ENCODE measurements at places on chromosomes 11 and 22.
A peak's percentile ranks its signal among the peaks of the same experiment; 100 is the strongest.

DNA sequence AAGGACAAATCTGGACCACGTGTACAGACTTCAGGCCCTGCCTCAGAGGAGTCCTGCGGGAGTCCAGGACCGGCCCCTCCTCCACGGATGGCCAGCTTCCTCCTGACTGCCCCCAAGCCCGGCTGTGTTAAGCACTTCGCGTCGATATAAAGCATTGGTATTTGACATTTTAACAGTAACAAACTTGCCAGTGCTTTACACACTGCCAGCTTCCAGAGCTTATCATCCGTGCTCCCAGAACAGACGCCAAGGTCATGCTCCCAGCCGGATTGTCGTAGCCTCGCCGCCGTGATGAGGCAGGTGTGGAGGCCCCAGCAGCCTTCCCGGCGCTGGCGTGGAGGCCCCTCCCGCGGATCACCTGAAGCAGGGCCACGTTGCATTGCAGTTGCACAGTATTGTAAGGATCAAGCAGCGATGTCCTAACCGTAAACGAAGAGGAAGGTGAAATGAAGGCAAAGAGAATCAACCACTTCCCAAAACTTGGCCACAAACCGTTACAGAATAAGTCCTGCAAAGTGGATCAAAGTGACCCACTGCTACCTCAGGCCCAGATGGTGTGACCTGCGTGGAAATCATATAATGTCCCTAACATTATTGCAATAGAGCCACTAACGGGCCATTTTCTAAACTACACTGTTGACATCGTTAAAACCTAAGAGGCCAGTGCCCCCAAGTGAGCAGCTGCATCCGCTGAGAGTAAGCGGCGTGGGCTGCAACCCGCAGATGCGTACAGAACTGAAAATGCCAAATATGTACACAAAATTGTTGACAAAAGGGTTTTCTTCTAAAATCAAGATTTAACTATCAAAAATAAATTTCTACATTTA, 51.6 kb downstream of the CERK start:
- DNase-seq = no peak

DNA sequence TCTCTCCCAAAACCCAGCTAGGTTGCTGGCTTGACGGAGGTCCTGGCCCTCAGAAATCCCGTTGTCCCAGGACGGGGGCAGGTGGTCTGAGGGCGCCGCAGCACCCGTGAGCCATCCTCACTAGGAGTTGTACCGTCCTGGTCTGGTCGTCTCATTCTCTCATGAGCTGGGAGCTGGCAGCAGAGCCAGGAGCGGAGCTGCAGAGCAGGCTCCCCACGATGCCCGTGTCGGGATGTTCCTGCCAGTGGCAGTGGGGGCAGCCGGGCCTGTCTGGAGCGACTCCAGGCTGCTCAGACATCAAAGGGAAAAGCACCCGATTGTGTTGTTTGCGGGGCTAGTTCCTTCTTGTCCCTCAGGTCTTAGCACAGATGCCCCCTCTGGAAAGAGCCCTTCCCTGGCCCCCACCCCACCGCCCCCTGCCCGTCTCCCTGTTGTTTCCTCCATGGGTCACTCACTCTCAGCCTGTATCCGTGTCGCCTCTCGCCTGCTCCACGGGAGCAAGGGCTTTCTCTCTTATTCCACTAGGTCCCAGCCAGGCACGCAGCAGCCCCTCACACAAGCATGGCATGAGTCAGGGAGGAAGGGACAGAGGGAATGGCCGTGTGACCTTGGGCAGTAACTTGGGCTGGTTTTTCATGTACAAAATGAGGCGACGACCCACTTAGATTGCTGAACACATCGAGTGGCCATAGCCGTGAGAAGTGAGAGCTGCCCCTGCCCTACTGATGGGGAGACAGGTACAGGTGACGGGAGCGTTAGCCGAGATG, 23.2 kb upstream of the MGAT3 start:
- no peak for DNase-seq

DNA sequence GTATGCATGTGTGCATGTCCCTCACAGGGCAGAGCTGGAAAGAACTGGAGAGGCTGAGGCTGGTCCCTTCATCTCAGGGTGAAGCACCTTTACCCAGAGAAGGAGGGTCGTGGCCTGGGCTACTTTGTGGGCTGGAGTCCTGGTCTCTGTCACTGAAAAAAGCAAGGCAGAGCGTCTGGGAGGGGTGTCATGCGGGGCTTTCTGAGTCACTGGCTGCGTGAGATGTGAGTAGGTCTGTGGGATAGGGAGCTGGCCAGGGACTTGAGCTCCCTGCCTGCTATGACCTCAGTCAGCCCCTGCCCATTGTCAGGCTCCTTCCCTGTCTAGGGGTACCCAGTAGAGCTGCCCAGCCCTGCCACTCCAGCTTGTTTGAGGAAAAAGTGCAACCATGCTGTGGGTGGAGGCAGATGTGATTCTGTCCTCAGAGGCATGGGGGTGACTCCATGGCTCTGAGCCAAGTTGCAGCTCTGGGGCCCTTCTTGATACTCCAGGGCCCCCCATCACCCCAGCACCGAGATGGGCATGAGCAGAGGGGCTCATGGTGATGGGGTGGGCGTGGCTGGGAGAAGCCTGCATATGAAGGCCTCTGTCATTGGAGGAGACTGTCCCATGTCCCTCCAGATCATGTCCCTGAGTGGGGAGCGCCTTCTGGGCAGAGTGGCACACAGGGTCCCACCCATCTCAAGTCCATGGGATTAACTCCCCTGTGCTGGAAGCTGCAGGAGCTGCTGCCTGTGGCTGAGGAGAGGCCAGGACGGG, 27.8 kb downstream of the KCNQ1 start:
- no peak for DNase-seq

DNA sequence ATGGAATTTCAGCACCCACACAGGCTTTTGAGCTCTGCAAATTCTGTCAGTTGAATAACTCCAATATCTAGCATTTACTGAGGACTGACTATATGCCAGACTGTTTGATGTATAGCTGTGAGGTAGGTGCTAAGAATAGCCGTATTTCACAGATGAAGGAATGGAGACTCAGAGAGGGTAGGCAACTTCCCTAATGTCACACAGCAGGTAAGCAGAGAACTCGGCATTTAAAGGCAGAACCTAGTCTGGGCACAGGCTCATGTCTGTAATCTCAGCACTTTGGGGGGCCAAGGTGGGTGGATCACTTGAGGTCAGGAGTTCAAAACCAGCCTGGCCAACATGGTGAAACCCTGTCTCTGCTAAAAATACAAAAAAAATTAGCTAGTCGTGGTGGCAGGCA, 184.1 kb downstream of the BCR start:
- no peak for DNase-seq

DNA sequence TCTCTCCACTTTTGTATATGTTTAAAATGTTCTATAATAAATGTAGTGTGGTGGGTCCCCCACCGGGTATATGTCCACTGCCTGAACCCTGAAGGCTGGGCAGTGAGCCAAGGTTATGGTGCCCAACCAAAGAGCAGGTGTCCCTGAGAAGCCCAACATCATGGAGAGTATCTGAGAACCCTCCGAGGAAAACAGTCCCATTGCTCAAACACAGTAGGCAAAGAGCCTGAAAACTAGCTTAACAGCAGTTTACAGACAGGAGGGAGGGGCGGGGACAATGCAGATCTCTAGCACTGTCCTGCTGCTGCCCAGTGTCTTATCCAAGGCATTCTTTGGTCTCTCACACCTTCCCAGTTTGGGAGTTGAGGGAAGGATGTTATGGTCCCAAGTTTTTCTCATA, 91.0 kb downstream of the TMPRSS5 start:
- no peak for DNase-seq

GRCh38 chr11:70490208-70490607, 91.9 kb downstream of the CTTN start:
- DNase-seq = no peak

DNA sequence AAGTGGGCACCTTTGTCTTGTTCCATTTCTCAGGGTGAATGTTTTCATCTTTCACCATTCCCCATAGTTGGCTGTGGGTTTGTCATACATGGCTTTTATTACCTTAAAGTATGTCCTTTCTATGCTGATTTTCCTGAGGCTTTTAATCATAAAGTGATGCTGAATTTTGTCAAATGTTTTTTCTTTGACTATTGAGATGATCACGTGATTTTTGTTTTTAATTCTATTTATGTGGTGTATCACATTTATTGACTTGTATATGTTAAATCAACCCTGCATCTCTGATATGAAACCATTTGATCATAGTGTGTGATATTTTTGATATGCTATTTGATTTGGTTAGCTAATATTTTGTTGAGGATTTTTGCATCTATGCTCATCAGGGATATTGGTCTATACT, 216.4 kb upstream of the FAT3 start:
- DNase-seq = no peak

DNA sequence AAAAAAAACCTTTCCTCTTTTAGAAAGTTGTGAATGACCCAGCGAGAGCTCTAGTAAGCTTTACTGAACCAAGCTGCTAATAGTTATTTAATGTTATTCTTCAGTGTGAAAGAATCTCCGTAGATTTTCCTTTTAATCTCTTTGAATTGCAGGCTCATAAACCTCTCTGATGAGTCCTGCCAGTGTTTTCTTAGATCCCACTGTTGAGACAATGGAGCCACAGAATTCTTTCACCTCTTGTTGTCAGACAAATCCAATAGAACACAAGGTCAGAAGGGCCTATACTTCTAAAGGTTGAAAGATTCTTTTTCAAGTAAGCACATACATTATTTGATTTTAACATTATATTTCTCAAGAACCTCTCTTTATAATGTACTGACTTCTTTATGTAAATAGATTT, 52.2 kb downstream of the DNAJC24 start:
- no peak for DNase-seq

- DNase-seq = no peak
These were observed 2.3 kb downstream of the MYEOV start for GRCh38 chr11:69295995-69296889.

DNA sequence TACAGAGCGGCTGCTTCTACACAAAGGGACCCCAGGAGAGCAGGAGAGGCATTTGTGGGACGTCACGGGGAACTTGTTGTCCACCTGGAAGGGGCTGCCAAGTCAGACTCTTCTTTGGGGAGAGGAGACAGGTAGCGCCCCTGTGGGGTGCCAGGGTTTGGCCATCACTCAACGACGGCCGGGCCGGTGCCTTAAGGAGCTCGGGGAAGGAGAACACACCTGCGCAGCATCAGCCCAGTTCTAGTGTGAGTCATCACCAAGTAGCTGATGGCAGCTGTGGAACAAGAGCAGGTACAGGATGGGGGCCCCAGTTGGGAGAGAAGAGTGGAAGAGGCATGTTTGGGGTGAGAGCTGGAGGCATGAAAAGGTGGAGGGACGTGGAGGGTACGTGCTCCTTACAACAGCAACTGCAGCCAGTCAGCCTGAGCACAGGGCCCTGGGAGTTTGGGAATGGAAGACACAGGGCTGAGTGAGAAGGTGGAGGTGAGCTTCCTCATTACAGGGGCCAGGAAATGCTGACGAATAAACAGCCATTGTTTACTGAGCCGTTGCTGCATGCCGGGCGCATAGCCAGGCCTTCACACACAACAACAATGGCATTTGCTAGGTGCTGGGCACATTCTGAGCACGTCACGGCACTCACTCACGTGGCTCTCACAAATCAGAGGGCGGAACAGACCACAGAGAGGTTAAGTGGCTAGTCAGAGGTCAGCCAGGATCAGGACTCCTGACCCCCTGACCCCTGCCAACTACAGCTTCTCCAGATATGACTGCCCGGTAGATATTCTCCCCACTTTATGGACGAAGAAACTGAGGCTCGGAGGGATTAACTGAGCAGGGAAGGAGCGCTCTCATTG, 29.1 kb upstream of the TP53I11 start:
- DNase-seq = no peak

DNA sequence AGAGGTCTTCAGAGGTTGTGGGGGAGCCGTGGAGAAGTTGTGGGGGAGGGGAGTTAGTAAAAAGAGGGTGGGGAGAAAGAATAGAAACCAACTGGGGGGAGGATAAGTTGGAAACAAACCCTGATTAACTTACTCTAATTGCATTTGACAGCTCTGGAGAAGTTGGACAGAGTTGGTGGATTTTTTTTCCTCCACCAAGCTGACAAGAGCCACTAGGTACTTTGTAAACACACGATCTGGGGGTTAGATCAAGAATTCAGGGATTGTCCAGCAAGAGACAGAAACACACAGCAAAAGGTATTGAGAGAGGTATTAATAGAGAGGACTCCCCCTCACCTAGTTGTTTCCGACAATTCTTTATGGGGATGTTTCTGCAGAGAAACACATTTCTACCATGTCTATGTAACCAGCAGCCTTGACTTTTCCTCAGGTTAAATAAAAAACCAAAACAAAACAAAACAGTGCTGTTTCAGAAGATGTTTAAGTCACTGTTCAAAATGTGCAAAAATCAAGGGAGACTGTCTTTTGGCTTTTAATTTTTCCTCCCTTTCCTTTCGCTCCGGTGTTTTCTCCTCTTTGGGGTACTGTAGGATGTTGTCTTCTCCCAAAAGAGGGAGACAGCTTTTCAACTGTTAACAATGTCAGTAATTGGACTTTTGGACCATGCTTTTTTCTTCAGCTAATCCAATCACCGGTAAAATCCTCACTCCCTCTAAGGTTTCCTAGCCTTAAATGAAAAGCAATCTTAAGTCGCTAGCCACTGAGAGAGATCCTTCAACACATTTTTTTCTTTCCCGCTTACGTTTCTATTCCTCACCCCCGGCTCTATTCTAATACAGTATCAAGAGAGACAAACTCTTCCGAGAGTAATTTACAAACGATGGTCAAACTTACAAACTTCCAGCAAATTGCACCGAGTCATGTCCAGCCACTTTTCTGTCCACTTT, 708 bp downstream of the MAML2 start:
- no peak for DNase-seq

DNA sequence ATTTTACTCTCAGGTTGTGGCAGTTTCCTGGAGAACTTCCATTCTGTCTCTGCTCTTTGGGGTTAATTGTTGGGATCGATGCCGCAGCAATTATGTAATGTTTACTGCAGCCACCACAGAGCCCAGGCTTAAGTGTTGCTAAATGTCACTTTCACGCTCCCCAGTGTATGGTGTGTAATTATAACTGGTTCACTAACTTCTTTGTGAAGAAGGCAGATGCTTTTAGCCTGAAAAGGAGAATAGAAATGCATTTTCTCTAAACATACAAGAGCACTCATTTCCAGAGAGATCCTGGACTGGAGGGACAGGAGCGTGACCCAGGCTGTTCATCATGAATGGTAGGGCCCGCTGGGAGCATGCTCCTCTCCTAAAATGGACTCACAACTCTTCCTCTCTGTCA, 132.2 kb upstream of the PLET1 start:
- no peak for DNase-seq

DNA sequence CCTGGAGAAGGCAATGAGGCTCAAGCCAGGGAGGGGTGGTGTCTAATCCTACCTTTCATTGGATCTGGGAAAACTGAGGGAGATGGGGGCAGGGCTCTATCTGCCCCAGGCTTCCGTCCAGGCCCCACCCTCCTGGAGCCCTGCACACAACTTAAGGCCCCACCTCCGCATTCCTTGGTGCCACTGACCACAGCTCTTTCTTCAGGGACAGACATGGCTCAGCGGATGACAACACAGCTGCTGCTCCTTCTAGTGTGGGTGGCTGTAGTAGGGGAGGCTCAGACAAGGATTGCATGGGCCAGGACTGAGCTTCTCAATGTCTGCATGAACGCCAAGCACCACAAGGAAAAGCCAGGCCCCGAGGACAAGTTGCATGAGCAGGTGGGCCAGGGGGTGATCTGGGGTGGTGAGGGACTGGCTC, at the start of gene FOLR1:
FOLR1 (plus strand) TSS at position 180 of the 421 bp plus-strand sequence; CDS start at position 214, 34 bp downstream.
- peak; percentile 80 for DNase-seq

Data from HTR-8/SVneo (cell line).